ENCODE measurements at places on chromosomes 11 and 22.

DNA sequence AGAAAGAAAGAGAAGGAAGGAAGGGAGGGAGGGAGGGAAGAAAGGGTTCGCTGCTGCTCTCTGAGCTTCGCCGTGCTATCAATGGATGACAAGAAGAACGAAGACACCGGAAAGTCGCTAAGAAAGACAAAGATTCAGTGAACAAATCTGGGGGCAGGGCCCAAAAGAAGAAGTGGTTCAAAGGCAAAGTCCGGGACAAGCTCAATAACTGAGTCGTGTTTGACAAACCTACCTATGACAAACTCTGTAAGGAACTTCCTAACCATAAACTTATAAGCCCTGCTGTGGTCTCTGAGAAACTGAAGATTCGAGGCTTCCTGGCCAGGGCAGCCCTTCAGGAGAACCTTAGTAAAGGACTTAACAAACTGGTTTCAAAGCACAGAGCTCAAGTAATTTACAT lies 2.9 kb upstream of the TTLL1 start:
- no peak for DNase-seq

GRCh38 chr22:20425566-20426258 lies 11.9 kb downstream of the SCARF2 start:
- no peak for DNase-seq

- DNase-seq: no peak
Observed at GRCh38 chr11:48123934-48124755, 92.5 kb upstream of the OR4B1 start.

GRCh38 chr11:75822541-75822940 lies 7.5 kb downstream of the UVRAG start:
- DNase-seq: no peak

DNA sequence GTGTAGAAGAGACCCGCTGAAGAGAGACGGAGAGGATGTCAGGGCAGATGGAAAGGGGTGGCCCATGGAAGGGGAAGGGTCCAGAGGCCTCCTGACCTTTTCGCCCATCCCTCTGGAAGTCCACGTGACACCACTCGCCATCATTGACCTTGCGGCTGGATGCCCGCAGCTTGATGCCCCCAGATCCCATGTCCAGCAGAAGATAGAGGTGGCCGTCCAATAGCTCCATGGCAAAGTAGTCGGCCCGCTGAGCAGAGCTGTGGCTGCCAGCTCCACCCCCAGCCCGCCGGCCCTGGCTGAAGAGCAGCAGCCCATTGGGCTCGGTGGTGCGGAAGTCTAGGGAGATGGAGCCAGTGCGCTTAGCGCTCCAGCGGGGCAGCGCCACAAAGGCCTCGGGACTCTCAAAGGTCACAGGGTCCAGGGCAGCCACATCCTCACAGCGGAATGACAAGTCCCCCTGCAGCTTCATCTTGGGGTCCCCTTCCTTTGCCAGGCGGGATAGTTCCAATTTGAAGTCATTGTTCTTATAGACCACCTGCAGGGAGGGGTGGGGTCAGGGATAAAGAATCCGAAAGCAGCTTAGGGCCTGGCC lies 55.7 kb downstream of the NRXN2 start:
- no peak for DNase-seq

DNA sequence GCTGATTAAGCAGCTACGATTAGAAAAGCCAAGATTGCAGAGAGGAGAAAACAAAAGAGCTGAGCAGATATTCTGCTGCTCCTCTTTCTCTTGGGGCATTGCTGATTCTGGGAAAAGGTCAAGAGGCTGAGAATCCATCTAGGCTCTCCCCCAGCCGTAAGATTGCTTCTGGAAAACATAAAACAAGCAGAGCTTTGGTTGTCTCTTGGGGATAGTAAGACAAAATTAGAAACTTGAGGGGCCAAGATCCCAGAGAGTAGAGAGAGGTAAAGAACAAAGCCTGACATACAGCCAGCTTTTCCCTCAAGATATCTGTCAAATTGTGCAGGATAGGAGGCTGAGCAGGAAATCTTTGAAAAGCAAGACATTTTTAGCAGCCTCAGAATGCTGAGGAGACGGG lies 158.2 kb downstream of the TTC28 start:
- no peak for DNase-seq

- DNase-seq: no peak
Observed at GRCh38 chr22:37654563-37655251, 3.8 kb upstream of the PDXP start.

DNA sequence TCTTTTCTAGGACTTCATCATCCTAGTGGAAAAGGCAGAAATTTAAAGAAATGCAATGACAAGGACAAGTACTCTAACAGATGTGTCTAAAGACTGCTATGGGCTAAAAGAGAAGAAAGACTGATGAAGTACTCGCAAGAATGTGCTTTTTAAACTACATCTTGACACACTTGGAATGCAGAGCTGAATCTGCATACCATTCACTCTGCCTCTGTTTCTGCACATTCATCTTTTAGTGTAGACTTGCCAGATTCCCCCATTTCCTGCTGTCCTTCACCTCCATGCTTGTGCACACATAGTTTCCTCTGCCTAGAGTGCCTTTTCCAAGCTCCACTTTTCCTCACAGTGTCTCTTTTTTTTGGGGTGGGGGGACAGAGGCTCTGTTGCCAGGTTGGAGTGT lies 239.0 kb upstream of the CCDC179 start:
- DNase-seq: no peak

- no peak for DNase-seq
Observed at GRCh38 chr11:114399490-114400215, 658 bp downstream of the C11orf71 start.

DNA sequence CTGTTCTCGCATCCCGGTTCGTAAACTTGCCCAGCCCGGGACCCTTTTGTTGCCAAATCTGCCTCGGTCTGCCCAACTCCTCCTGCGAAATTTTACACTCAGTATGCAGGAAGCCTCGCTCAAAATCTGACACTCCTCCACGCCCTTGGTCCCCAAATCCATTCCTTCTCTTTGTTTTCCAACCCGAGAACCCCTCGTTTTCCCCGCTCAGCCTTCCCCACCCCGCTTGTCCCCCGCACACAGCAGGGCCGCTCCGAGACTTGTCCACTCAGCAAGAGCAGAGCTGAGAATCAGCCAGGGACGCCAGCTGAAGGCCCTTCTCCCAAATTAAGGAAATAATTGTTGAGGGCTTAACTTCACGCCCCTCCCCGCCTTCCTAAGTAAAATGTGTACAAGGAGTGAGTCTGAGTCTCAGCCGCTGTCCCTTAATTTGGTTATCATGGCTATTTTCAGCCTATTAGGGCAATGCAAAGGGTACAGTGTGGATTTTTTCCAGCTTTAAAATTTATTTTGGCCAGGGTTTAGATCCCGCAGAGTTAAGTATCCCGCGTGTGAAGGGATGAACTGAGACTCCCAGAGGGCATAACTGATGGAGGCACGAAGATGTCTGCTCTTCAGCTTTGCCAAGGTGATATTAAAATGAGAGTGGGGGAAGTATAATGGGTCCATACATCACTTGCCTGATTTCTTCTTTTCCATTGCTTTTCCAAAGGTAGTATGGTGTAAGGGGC lies 581 bp upstream of the FBXO3 start:
- DNase-seq: no peak

DNA sequence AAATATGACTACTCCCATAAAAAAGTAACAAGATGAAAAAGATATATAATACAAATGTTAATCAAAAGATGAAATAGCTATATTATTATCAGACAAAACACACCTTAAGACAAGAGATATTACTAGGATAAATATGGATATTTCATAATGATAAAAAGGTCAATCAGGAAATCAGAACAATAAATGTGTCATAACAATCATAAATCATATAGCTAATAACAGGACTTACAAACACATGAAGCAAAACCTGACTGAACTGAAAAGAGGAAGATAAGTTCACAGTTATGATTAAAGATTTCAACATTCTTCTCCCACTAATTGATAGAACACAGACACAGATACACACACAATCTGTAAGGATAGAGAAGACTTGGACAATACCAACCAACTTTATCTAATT lies 47.2 kb downstream of the EIF3M start:
- DNase-seq: no peak

GRCh38 chr11:68384530-68385081 lies 72.2 kb downstream of the LRP5 start:
- no peak for DNase-seq

DNA sequence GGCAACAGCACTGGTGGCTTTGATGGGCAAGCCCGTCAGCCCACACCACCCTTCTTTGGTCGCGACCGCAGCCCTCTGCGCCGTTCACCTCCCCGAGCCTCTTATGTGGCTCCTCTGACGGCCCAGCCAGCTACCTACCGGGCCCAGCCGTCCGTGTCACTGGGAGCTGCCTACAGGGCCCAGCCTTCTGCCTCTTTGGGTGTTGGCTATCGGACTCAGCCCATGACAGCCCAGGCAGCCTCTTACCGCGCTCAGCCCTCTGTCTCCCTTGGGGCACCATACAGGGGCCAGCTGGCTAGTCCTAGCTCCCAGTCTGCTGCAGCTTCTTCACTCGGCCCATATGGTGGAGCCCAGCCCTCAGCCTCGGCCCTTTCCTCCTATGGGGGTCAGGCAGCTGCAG lies 8.0 kb downstream of the RBM14 start:
- DNase-seq: no peak

DNA sequence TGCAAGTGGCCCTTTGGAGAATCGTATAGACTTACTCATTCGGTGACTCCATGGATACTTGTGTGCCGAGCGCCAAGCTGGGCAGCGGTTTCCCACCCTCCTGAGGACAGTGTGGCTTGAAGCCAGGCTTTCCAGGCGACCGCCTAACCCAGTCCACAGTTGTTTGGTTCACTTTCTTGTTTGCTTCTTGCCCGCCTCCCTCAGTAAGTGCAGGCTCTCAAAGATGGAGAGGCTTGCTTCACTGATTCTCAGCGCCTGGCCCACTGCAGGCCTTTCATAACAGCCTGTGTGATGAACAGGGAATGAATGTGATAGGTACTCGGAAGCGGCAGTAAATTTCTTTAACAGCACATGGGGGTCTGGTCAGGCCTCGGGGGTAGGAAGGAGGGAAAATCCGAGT lies 11.2 kb upstream of the MDK start:
- no peak for DNase-seq

GRCh38 chr11:2530855-2531200 lies 86.0 kb downstream of the KCNQ1 start:
- DNase-seq: no peak

- no peak for DNase-seq
Observed at GRCh38 chr11:94583866-94584500, 16.8 kb downstream of the PIWIL4 start.

- DNase-seq: no peak
Observed at GRCh38 chr22:46447906-46448305, 89.5 kb downstream of the CELSR1 start.
